CD4-positive, alpha-beta T cell treated with Interferon alpha-2 for 1 hour (primary cell): ENCODE measurements at places on chromosomes 12 and 14.

GRCh38 chr12:13161172-13161571, 35.4 kb upstream of the EMP1 start:
- no peak for DNase-seq

- DNase-seq: no peak
Observed at GRCh38 chr12:111174251-111174960, 194.5 kb downstream of the PHETA1 start.

DNA sequence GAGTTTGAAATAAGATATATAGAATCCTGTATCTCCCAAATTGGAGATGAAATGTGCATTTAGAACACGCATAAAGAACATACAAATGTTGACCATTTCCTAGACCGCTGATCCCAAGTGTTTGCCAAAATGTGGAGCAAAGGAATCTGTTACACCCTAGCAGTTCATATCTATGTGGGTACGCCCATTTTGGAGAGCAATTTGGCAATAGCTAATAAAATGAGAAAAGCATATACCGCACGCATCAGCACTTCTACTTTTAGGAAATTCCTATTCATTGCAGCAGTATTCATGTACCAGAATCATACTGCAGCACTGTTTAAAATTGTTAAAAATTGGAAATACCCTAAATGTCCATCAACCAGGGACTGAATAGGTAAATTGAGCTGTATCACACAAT, 937.8 kb downstream of the BCL11B start:
- DNase-seq: no peak

GRCh38 chr12:76551482-76551888, 8.1 kb downstream of the OSBPL8 start:
- no peak for DNase-seq

DNA sequence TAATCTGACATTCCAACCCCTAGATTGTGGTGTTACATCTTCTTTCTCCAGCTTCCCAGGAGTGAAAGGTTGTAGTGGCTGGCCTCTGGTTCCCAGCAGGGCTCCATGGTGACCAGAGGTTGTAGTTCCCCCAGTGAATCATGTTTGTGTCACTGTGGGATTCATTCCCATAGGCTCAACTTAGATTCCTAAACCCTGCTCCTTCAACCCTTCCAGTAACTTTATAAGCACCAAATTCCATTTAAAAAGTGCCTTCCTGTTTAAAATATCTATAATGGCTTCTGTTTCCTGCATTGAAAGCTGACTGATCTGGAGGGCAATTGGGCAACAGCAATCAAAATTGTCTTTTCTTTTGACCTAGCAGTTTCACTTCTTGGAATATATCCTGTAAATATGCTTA, 40.5 kb upstream of the TBC1D15 start:
- DNase-seq: no peak

GRCh38 chr12:75269209-75269608, 59.6 kb upstream of the KCNC2 start:
- no peak for DNase-seq
